ENCODE measurements at places on chromosomes 7 and 10. TPM values are rescaled to one million over a fixed set of nuclear protein-coding genes. Genes with fewer than 3 reads are reported as not detected.

DNA sequence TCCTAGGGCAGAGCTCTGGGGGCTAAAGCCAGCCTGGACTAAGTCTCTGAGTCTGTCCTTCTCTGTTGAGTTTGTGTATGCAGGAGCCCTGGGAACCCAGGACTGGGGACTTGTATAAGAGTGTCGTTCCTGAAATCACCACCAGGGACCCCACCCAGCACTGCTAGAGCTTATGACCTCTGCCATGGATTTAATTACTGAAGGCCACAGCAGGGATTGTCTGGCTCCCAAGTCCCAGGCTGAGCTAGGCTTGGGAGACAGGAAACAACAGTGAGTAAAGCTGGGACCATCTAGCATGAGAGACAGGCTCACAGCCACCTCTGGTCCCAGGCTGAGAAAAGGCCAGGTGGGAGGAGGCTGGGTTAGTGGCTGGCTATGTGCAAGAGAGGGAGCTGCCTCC is 1.4 kb upstream of the TSPAN15 start:
- DNase-seq = peak; percentile 68

- no peak for DNase-seq
These were observed 21.3 kb upstream of the HSPB1 start for GRCh38 chr7:76281006-76281705.

The GIMAP5 gene
- 29.1 TPM for total RNA-seq

DNA sequence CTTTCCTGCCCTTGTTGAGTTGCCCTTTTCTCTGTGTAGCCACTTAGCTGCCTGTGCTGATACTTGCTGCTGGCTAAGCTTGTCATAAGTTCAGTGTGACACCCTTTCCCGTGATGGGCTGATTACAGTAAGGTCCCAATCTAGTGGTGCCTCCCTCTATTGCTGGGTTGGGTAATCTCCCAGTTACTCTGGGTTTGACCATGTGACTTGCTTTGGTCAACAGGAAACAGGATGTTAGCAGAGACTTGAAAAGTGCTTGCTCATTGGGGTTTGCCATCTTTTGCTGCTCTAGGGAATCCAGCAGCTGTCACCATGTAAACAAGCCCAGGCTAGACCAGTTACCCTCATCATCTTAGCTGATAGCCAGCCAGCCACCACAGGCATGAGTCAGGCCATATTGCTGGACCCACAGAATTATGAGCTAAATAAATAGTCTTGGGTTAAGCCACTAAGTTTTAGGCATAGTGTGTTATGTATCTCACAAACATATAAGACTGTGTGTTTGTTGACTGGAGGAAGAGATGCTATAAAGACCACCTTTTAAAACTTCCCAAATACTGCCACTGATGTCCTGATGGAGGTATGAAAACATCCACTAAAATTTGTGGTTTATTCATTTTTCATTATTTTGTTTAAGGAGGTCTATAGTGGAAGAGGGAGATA is 4.0 kb upstream of the LEP start:
- no peak for DNase-seq

The LEP gene
- total RNA-seq = under 0.01 TPM

- no peak for DNase-seq
These were observed 443.2 kb upstream of the AKR1E2 start for GRCh38 chr10:4382811-4383210.

- DNase-seq = no peak
These were observed 4.9 kb downstream of the DKK1 start for GRCh38 chr10:52318822-52319464.
